ENCODE measurements at places on chromosomes 11 and 22.

GRCh38 chr22:47038206-47038835, 275.9 kb downstream of the TBC1D22A start:
- DNase-seq = no peak

DNA sequence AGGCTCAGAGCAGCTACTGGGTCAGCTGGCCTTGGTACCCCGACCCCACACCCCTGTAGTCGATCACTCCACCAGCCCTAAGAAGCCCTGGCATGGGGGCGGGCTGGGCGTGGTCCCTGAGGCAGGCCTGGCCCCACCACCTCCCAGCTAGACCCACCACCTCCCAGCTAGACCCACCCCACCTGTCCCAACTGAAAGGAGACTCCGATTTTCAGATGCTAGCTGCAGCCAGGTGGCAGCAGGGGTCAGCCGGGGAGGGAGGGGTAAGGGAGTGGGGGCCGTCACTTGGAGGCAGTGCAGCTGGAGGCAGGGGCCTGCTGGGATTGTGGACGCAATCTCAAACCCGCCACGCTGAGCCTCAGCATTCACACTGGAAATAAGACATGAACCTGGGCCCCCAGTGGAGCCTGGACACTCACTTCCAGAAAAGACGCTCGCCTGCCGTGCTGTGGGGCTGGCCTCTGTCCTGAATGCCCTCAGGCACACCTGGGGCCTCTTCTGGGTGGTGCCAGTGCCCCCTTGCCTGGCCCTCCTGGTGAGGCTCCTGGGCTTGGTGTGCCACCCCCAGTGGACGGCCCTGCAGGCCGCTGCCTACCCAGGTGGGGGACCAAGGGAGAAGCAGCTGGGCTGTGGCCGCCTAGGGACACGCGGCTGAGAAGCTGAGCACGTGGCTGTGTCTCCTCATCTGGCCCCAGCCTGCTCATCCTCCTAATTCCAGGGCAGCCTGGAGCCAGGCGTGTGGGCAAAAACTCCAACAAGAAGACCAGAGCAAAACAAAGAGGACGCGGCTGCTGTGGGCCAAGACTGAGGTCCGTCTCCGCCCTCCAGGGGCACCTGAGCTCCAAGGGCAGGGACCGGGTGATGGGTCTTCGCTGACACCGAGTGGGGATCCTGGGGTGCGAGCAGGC, 26.7 kb downstream of the OSBPL5 start:
- no peak for DNase-seq

- DNase-seq = no peak
These were observed 55.4 kb upstream of the LINC01488 start for GRCh38 chr11:69425895-69426544.

- DNase-seq = no peak
These were observed 546.2 kb downstream of the NTM start for GRCh38 chr11:131916638-131917037.

- no peak for DNase-seq
These were observed 66.7 kb upstream of the LINC01488 start for GRCh38 chr11:69414773-69415187.

DNA sequence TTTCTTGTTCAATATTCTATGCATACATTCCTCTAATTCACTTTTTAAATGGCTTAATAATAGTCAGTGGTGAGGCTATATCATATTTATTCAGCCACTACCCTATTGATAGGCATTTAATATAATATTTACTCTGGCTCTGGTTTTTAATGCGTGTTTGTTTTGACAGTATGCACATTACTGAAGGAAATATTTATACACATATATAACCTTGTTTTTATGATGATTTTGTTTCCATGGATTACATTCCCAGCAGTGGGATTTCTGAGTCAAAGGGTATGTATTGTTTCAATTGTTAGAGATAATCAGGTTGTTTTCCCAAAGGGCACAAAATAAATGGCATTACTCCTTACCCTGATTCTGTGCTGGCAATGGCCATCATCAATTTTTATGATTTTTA, 105.8 kb downstream of the UVRAG start:
- no peak for DNase-seq

DNA sequence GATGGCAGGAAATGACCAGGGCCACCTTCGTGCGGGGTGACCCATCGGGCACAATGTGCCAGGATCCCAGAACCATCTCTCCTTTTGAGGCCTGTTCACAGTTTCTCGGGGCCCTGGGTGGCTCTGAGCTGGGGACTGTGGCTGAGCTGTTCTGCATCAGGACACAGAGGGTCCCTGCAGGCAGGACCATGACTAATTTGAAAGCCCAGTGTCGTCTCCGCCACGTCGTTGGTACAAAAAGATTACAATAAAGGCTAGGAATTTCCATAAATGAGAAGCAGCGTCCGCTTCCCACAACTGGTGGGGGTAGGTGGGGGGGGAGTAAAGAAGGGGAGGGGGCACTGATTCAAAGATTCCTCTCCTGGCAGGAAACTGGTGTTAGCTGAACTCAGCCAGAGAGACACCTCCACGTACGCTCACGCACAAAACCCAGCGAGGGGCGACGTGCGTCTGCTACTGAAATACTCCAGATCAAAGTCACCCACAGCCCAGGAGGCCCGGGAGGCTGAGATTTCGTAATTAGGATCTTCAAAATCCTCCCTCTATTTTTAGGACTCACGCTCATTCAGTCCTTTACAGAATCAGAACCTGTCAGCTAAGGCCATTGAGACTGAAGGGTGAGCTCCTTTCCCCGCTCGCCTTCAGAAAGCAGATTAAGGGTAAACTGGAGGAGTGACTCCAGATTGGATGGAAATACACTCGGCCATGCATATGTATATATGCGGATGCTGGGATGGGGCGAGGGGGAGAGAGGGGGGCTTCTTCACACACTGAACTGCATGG, 11.0 kb downstream of the MN1 start:
- DNase-seq = no peak

- DNase-seq = no peak
These were observed 9.0 kb downstream of the MTNR1B start for GRCh38 chr11:92978271-92979111.

- no peak for DNase-seq
These were observed 10.9 kb downstream of the PDGFD start for GRCh38 chr11:104152941-104153505.

DNA sequence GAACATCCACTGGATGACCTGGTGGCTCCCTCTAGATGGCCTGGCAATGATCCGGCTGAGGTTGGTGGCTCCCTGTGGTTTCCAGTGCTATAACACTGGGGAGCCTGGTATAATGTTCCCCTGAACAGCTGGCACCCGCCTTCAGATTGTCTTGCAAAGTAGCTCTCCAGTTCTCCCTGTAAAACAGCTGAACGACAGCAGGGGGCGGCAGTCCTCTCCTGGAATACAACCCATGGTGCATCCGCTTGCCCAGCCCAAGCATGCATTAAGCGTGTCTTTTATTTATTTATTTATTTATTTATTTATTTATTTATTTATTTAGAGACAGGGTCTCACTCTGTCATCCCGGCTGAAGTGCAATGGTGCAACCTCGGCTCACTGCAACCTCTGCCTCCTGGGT, 258.9 kb downstream of the BUD13 start:
- DNase-seq = no peak

GRCh38 chr11:62393735-62394134, 25.1 kb upstream of the SCGB1A1 start:
- no peak for DNase-seq

GRCh38 chr11:129699711-129700304, 115.8 kb upstream of the TMEM45B start:
- DNase-seq = no peak

DNA sequence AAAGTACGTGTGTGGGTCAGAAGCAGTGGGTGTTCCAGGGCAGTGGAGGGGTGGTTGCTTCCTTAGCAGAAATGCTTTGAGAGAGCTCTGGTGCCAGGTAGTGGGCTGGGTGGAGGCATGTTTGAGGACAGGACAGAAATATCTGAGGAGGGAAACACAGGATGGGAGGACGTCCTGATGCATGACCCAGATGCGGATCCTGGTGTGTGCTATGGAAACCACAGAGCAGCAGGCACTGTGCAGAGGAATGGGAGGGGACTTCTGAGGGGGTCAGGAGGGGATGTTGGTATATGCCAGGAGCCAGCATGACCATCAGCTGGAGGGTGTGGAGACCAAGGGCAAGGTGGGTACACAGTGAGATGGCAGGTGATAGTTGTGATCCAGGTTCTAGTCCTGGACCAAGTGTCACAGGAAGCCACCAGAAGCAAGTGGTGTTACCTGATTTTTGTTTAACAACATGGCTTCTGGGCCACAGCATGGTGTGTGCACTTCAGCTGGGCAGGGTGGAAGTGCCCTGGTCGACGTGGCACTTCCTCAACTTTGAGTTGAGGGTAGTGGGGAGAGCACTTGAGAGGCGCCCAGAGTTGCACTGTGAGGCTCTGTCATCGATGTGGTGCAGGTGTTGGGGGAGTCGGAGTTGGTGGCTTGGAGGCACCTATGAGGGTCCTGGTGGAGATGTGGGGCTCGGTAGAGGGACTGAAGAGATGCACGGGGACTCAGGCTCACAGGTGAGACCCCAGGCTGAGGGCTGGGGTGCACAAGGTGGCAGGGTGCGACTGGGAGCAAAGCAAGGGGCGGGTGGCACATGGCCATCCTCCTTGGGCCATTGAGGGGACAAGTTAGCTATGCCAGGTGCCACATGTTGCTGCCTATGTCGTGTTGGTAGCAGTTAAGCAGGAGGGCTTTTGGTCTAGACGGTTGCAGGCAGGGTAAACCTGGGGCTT, 7.5 kb downstream of the DGCR8 start:
- no peak for DNase-seq

GRCh38 chr11:117143390-117143789, 697 bp upstream of the PAFAH1B2 start:
- DNase-seq = no peak

- DNase-seq = peak; percentile 75
These were observed 3.7 kb downstream of the RPS19BP1 start for GRCh38 chr22:39528681-39529486.

- no peak for DNase-seq
These were observed 304.1 kb downstream of the GUCY1A2 start for GRCh38 chr11:106714199-106714598.

- no peak for DNase-seq
These were observed 55.6 kb upstream of the CSNK2A3 start for GRCh38 chr11:11408436-11409221.

GRCh38 chr11:2987881-2988861, 4.0 kb downstream of the NAP1L4 start:
- no peak for DNase-seq

- no peak for DNase-seq
These were observed 41.0 kb downstream of the C11orf58 start for GRCh38 chr11:16779436-16779835.

GRCh38 chr11:113994077-113994954, 19.4 kb downstream of the HTR3A start:
- no peak for DNase-seq

DNA sequence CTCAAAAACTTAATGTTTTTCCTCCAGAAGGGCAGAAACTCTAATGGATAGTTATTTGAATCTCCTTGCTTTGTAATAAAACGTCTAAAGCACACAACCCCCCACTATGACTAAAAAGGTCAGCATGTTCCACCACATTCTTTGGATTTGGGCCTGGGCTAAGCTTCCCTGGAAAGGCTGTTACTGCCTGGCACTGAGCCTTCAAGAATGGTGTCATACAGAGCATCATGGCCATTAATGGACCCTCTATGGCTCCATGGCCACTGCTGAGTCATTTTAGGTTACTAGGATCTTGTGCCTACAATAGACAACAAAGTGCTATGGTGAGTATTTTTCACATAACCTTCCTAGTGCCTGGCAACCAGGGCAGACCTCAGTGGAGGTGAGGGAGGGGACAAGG, 242.6 kb upstream of the FAT3 start:
- DNase-seq = peak; percentile 94

DNA sequence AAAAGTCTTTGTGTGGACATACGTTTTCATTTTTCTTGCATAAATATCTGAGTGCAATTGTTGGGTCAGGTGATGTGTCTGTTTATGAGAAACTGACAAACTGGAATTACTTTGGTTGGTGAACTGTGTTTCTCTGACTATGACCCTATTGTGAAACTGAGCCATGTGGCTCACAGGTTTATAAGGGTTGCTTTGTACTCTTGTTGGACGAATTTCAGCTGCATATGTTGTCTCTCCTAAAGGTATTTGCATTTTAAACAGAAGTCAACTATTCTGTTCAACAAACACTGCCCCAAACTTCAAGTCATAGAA, 34.4 kb upstream of the RASD2 start:
- no peak for DNase-seq

DNA sequence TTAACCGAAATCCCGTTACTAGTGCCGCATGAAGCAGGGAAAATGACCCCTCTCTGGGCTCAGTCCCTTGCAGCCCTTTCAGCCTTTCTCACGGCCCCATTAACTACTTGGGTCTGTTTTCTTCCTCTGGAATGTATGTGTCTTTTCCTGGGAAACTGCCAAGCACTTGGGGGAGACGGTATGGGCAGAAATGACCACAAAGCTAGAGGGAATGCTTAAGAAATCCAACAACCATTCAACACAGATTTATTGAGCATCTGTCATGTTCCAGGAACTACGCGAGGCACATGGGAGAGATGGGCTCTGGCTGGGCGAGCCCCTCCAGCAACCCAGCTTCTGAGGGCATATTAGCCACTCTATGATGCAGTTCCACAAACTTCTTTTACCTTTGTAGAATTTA, 462.6 kb downstream of the BUD13 start:
- DNase-seq = no peak

DNA sequence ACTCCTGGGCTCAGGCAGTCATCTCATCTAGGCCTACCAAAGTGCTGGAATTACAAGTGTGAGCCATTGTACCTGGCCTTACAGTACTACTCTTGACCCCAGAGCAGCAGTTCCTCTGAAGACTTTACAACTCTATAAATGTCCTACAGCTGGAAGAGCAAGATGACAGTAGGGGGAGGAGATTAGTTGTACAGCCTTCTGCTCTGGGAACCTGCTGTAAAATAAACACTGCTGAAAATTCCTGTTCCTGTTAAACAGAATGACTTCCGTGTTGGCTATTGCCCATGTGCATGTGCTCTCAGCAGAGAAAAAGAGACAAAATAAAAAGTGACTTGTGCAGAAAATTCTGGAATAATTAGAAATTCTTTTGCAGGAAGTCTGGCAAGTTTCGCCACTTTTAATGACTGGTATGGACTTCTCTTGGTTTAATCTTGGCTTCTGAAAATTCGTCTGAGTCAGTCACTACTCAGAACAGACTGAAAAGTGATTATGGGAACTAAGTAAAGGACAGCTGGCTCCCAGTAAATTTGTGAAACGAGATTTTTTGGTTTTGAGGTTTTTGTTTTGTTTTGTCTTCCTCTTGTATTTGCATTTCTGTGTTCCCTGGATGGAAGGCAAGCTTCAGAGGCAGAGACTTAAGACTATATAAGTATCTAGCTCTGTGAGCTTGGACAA, 955.7 kb downstream of the DLG2 start:
- no peak for DNase-seq

DNA sequence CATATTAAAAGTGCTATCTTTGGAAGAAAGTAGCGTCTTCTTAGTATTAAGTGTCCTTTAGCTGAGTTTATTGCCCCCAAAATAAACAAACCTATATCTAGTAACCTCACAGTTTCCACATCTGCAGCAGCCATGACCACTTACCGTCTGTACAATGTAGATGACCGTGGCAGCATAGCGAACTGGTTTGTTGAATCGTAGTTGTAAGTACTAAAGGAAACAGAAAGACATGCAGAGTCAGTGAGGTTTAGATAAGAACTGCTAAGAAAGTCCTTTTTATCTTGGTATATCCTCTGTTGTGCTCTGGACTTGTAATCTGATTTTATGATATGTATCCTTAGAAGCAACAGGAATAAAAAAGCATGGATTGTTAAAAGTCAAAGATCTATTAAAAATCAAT, 9.4 kb downstream of the SLC5A12 start:
- DNase-seq = no peak

Data from AG09309 (cell line).